Activated naive CD8-positive, alpha-beta T cell treated with anti-CD3 and anti-CD28 coated beads, Interleukin-2, amount 50 U/mL, for 24 hours (primary cell): ENCODE measurements at places on chromosomes 16 and 17.

GRCh38 chr16:4058386-4058785, 57.9 kb downstream of the ADCY9 start:
- no peak for DNase-seq

DNA sequence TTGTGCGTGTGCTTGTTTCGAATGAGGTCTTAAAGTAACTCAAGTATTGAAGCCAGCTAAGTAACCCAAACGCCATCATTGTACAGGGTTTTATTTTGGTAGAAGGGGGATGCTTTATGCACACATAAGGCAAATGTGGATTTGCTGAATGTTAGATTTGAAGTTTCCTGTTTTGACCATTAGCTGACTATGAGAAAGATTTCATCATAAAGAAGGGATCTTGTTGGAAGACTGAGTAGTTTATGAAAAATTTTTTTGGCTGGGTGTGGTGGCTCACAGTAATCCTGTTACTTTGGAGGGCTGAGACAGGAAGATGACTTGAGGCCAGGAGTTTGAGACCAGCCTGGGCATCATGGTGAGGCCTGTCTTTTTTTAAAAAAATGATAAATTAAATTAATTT, 10.0 kb upstream of the ZFP3 start:
- no peak for DNase-seq

- no peak for DNase-seq
Measured at GRCh38 chr16:68362262-68362913, 51.6 kb downstream of the PRMT7 start.

- DNase-seq = no peak
Measured at GRCh38 chr16:59210955-59211541, 476.9 kb upstream of the GOT2 start.

DNA sequence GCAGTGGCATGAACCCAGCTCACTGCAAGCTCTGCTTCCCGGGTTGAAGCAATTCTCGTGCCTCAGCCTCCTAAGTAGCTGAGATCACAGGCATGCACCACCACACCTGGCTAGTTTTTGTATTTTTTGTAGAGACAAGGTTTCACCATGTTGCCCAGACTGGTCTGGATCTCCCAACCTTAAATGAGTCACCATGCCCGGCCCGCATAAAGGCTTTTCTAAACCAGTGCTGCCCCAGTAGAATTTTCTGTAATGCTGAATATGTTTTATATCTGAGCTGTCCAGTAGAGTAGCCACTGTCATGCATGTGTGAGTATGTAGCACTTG, 36.9 kb upstream of the WSB1 start:
- DNase-seq = no peak

GRCh38 chr16:48555155-48555554, 54.8 kb downstream of the N4BP1 start:
- no peak for DNase-seq

- no peak for DNase-seq
Measured at GRCh38 chr17:8375738-8376259, 705 bp downstream of the KRABD2 start.

GRCh38 chr16:31131416-31131815, 4.1 kb downstream of the PRSS8 start:
- no peak for DNase-seq

- no peak for DNase-seq
Measured at GRCh38 chr16:85859818-85860125, 39.2 kb upstream of the IRF8 start.

DNA sequence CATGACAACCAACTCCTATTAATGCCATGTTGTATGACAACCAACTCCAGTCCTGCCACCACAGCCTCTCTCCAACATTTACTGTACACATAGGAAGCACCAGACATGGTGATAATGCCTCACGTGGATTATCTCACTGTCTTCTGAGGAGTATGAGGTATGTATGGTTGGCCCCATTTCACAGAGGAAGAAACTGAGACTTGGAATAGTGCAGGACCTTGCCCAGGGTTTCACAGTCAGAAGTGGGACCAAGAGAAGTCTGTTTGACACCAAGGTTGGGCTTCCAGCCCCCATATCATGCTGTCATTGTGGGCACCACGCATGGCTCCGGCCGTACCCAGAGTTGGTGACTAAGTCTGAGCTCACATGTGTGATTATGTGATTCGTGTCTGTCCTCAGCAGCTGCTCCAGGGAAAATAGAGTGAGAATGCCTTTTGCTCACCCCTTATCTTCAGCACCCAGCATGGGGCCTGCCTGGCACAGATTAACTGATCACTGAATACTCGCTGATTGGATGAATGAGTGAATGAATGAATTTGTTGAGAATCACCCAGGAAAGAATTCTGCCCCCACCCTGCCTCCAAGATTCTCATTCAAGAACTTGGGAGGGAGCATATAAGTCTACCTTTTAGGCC, 204.1 kb upstream of the NLRP1 start:
- DNase-seq = no peak

DNA sequence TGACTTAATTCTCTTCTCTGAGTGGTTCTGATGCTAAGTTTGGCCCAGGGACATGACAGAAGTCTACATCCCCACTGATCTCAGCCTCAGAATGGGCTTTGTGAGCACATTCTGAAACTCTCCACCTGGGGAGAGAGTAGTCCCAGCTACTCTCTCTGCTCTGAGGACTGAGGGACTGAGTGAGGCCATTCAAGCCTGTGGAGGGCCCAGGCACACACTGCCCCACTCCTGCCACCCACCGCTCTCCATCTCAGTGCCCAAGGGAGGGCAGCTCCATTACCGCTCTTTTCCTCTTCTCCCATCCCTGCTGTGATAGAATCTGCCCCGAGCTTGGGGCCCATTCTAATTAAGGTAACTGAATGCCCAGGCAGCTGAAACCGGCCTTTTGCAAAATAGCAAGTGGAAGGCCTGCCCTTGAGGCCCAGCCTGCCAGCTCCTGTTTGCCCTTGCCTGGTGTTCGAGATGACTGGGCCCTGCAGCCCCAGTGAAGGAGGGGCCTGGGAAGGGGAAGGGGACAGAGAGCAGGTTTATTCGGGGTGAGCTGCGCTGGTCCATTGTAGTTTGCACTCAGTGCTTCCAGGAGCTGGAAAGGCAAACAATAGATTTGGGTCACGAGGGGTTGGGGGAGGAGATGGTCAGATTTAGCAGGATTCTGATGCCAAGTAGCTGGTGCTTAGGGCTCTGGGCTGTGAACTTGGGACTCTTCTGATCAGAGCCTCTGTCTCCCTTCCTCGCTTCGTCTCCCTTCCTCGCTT, 76.2 kb downstream of the RAB11FIP4 start:
- no peak for DNase-seq

- no peak for DNase-seq
Measured at GRCh38 chr16:87466975-87467501, 25.8 kb downstream of the ZCCHC14 start.

DNA sequence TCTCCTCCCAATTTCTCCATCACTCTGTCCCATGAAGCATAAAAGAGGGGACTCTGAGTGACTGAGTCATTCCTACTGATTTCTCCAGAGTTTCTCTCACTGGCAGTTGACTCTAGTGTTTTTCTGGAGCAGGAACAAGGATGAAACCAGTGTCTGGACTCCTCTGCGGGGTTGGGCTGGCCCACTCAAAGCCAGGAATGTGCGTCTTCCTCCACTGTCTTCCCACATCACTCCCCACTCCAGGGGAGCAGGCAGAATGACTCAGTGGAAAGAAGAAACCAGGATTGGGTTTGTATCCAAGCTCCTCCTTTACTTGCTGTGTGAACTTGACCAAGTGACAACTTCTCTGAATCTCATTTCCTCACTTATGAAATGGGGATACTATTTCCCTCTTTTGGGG, 497.5 kb upstream of the SALL1 start:
- no peak for DNase-seq

DNA sequence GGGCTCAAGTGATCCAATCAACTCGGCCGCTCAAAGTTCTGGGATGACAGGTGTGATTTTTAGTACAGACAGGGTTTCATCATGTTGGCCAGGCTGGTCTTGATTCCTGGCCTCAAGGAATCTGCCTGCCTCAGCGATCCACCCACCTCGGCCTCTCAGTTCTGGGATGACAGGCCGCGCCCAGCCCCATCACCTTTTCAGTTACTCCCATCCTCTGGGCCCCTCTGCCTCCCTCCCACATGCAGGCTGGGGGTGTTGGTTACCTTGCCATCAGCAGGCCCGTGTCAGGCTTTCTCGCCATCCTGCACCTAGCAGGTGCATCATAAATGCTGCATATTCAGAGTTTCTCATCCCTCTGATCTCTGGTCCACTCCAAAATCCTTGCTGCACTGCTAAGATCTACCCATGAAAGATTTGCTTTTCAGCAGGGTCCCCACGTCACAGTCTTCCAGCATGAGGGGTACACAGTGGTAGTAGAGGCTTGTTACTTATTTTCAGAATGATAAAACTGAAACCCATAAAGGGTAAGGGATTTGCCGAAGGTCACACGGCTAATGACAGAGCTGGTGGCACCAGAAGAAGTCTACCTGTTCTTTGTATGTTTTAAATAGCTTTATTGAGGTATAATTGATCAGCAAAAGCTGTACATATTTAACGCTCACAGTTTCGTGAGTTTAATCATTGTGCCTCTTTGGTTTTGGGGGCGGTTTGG, 16.6 kb downstream of the PMM2 start:
- DNase-seq = no peak

DNA sequence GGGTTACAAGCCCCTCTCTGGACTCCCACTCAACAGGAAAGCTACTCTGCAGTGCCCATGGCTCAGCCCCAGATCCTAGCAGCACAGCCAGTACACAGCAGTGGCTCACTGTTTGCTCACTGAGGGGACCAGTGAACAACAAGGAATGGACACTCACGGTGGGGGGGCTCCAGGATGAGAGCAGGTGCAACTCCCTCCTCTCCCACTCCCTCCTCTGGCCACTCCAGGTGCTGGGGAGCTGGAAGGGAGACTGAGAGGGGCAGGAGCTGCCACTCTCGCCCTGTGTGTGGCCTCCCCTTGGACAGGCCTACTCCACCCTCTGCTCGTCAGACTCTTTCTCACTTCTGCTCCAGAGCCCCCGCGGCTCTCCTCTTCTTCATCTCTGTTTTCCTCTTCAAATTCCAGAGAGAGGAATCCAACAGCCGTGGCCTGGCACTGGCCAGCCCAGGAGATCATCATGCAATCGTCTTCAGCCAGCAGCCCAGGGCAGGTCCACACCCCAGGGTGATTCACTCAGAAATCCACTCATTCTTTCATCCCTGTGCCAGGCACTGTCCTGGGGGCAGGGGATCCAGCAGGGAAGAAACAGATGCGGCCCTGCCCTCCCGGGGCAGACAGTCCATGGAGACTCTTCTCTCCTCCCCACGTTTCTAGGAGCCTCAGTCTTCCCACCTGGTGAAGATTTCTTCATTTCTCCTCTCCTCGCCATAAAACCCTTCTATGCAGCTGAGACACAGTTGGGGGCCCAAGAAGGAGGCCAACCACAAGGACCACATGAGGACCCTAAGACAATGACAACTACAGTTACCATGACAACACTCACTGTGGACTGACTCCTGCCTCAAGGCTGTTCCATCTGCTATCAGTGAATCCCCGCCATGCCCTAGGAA, 30.7 kb downstream of the CFAP20 start:
- no peak for DNase-seq

DNA sequence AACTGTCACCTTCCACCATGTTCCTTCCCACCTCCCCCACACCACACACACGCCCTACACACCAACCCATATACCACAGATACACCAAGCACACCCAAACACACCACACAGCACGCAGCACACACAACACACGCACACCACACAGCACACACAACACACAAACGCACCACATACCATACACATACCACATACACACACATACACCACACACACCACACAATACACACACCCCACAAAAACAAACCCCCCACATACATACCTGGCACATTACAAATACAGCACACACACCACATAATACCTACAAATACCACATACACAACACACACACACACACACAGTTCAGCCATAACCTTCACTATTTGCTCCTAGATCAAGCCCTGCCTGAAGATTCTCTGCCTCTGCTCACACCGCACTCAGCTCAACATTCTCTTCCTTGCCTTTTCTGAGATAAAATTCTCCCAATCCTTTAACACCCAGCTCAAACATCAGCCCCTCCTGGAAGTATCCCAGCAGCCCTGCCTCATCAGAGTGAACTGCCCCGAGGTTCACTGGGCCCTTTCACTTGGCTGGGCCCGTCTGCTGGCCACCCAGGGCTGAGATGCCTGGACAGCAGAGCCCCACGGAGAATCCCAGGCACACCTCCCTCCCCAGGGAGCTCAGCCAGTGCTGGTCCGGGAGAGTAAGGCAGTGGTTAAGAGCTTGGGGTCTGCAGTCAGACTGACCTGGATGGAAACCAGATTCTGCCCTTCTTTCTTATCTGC, 31.9 kb upstream of the CPNE2 start:
- no peak for DNase-seq

DNA sequence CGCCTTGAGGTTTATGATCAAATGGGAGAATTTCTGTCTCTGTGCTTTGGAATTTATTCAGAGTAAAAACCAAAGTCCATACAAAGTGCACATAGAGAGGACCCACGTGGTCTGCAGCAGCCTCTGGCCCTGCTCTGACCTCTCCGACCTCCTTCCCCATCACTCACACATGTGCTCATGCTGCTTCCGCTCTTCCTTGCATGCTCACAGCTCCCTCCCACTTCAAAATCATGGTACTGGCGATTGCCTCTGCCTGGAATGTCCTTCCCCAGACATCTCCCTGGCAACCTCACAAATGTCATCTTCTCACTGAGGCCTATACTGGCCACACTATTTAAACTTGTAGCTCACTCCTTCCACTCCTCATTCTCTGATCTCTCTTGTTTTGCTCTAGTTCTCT, 418.0 kb downstream of the CA10 start:
- DNase-seq = no peak

GRCh38 chr17:47718634-47719405, 14.2 kb upstream of the TBX21 start:
- no peak for DNase-seq

DNA sequence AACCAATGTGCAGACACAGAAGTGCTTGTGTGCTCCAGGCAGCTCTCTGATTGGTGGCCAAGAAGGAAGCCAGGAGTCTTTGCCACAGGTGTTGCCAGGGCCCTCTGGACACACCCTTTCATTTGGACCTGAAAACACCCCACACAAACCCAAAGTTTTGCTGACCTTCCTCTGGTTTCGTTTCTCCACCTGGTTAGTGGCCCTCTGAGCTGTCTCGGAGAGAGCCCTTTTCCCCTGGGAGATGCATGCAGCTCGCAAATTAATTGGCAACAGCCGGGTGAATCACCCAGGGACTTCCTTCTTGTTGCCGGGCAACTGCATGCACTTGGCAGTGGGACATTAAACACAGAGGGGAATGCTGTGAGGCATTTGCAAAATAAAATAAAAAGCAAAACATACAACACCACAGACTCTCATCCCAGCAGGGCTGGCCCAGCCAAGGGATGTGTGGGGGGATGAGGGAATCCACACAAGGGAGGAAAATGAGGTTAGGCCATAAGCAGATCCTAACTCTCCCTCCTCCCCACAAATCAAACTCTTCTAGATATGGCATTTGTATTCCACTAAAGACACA, 286.6 kb downstream of the SOX9 start:
- DNase-seq = no peak
